ENCODE measurements at places on chromosomes 1 and 21. TPM values are rescaled to one million over a fixed set of nuclear protein-coding genes. Genes with fewer than 3 reads are reported as not detected.
A peak's percentile ranks its signal among the peaks of the same experiment; 100 is the strongest.

- no peak overlapping the region for H3K4me3 ChIP-seq
- H3K27me3 ChIP-seq, result no peaks in the 10 kb centered on the region
- H3K4me1 ChIP-seq, result no peaks in the 10 kb centered on the region
These were observed 142.8 kb downstream of the ZZZ3 start for GRCh38 chr1:77539519-77540142.

GRCh38 chr21:39115576-39116235, 67.5 kb downstream of the PSMG1 start:
- H3K4me3 ChIP-seq, result no peak overlapping the region
- H3K27ac ChIP-seq, result no peak overlapping the region
- H3K4me1 ChIP-seq, result no peaks in the 10 kb centered on the region
- H3K36me3 ChIP-seq, result no peaks in the 10 kb centered on the region

Gene REN
- not detected for total RNA-seq

GRCh38 chr1:62265956-62266935, 53.0 kb downstream of the KANK4 start:
- no peak overlapping the region for H3K27ac ChIP-seq
- H3K4me1 ChIP-seq, result peaks cover 8% of the 10 kb centered on the region
- no peaks in the 10 kb centered on the region for H3K36me3 ChIP-seq
- DNase-seq, result no peak
- H3K4me3 ChIP-seq, result no peak overlapping the region
- no peaks in the 10 kb centered on the region for H3K27me3 ChIP-seq

DNA sequence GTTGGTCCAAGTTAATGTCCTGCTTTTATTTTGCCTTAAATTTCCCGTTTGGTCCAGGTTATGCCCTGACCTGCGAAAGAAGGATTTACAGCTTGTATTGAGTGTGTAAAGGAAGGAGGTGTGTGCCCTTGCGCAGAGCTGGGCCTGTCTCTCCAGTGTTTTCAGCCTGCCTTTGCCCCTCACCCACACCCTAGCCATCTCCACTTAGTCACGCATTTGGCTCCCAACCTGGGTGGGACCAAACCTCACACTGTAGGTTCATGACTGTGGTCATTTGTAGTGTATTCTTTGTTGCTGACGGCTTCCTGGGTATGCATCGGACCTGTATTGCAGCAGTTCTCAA, 572 bp upstream of the SRSF10 start:
- peak overlapping the region; percentile 98 for H3K4me3 ChIP-seq
- DNase-seq, result no peak
- H3K27me3 ChIP-seq, result no peaks in the 10 kb centered on the region
- peak overlapping the region; percentile 86 for H3K27ac ChIP-seq
- H3K4me1 ChIP-seq, result peaks cover 19% of the 10 kb centered on the region
